Stimulated activated CD8-positive, alpha-beta memory T cell treated with anti-CD3 and anti-CD28 coated beads, Interleukin-12 subunit alpha, Interleukin-12 subunit beta, amount 100 ng/mL, for 1 hour (primary cell): ENCODE measurements at places on chromosomes 2 and 18.

DNA sequence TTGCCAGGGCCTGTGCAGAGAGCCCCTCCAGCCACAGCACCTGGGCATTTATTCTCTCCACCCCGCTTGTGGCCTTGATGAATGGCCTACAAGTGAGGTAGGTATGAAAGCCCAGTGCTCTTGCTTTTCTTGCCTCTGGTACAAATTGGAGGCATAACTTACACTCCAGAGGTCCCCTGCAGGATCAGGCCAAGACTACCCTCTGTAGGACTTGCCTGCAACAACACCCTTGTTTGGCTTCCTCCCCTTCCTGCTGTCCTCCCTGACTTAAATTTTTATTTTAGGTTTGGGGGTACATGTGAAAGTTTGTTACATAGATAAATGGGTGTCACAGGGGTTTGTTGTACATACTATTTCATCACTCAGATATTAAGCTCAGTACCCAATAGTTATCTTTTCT is 95.7 kb downstream of the CDC42EP3 start:
- DNase-seq, result no peak

DNA sequence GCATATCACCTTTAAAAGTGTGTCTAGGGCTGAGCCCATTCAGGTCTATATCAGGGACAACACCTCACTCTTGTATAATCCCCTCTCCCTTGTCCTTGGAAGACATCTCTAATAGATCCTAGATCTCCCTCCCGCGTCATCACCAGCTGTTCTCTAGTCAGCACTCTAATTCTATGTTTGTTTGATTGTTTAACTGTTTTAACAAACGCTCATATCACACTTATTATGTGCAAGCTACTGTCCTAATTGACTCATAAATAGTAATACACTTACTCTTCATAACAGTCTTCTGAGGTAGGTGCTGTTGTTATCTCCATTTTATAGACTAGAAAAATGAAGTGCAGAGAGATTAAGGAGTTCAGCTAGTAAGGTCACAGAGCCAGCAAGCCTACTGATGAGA is 1.6 kb upstream of the ERMN start:
- no peak for DNase-seq

DNA sequence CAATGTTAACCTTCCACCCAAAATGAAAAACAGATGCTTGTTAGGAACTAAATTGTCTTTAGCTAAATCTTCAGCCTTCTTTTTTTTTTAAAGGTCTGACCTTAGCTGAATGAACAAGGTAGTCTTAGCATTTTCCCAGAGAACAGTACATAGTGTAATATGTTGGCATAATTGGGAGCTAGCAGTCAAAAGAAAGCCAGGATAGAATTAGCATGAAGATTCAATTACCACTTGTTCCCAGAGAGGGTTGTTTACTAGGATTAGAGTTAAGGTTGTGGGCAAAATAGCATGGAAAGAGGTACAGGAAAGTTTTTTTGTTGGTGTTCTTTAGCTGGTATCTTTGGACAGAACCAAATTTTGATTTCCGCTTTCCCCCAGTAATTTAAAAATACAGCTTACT is 6.9 kb downstream of the CDH20 start:
- no peak for DNase-seq

DNA sequence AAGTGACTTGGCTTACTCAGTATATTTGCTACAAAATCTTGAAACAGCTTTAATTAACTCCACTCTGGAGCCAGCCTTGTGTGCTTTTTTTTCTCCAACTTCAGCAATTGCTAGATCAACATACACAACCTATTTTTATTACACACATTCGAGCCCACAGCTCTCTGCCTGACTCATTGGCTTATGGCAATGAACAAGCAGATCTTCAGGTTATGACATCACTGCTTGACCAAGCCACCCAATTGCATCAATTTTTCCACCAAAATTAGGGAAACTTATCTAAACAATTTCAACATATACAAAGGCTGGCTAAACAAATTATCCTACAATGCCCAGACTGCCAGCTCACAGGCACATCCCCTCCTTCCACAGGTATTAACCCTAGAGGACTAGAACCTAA is 39.6 kb upstream of the PDK1 start:
- no peak for DNase-seq

- no peak for DNase-seq
These were observed 263.6 kb downstream of the AFF3 start for GRCh38 chr2:99878581-99879350.
